GM06990 (cell line): ENCODE measurements at places on chromosomes 1 and 21.

GRCh38 chr21:34881839-34882371 lies 167.2 kb downstream of the RUNX1 start:
- no peak for DNase-seq

- no peak for DNase-seq
Observed at GRCh38 chr1:167542109-167543032, 11.2 kb downstream of the CREG1 start.

- no peak for DNase-seq
Observed at GRCh38 chr1:198597690-198598430, 41.0 kb upstream of the PTPRC start.

DNA sequence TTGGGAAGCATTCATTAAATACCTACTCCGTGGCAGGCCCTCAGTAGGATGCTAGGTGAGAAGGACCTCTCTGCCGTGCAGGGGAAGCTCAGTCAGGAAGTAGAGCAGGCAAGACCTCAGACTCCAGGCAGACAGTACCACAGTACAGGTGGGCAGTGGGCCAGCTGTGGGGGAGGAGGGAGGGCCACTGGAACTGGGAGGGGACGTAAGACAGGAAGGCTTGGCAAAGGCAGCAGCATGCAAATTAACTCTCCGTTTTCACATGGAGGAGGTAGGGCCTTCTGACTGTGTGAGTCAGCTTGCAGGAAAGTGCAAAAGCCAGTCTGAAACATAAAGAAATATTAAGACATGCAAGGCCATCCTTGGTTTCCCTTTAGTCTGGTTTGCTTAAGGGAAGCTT lies 157.7 kb downstream of the TRIM33 start:
- peak; percentile 29 for DNase-seq

- no peak for DNase-seq
Observed at GRCh38 chr1:228093050-228093906, 9.8 kb downstream of the C1orf35 start.

DNA sequence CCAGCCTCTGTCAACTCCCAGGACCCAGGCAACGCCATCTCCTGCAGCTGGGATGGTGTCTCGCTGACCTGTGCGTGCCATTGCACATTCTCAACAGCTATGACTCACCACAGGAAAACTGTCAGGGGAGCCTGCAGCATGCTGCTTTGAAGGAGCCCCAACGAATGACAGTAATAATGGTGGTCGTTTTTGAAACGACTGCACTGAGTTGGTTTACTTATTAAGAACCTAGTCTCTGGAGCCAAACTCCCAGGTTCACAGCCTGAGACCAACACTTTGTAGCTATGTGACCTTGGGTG lies 21.6 kb downstream of the TCEA3 start:
- no peak for DNase-seq

DNA sequence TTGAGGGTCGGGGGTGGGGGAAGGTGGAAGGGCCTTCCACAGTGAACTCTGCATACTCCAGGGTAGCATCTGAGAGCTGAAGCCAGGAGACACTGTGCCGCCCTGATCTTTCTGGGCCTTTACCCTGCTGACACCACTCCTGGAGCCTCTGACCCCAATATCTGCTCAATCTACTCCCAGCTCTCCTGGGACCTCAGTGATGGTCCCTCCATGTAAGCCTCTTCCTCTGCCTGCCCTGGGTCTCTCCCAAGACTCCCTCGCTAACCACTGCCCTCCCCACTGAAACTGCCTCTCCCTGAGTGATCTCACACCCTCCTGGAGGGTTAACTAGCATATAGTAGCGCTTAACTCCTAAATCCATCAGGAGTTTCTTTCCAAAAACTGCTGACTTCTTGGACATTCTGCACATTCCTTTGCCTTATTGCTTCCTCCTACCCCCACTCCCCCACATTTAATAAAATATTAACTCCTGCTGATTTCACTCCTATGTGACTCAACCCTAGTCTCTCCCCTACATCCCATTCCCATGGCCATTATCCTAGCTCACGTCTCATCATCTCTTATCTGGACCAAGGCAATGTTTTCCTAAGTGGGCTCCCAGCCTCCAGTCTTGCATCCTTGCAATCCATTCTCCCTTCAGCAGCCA lies 145.6 kb downstream of the HMGB4 start:
- no peak for DNase-seq

DNA sequence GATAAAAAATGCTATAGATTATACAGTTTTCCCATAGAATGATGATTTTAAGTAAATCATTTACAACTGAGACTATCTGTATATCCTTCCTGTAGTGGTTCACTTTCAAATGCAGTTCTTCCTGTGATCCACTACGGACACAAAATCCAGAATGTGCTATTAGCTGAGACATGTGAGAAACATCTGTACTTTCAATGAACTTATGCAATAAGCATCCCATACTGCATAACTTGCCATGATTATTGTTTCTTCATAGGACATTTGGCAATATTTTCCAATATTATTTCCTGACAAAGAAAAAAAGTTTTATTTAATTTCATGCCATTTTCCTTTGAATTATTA lies 83.5 kb upstream of the PRDX6 start:
- DNase-seq: no peak

- DNase-seq: no peak
Observed at GRCh38 chr1:109804660-109805059, 40.9 kb upstream of the EPS8L3 start.

- no peak for DNase-seq
Observed at GRCh38 chr1:177274687-177275211, 104.0 kb downstream of the BRINP2 start.

DNA sequence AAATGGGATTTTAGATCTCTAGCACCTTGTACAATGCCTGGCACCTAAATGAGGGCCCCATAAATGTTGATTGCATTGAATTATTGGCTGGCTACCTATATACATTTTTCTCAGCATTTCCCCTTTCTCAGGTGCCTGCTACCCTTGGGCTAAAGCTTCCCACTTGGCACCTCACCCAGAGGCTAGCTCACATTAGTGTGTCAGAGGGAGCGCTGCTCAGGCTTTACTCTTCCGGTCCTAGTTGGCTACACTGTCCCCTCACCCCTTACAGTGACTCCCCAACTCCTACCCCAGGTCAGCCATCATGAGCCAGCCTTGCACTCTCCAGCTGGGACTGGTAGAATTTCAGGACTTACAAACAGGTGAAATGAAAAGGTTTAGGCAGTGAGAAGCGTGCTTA lies 9.5 kb downstream of the TRAF5 start:
- no peak for DNase-seq

GRCh38 chr21:41433566-41433965 lies 7.5 kb downstream of the MX1 start:
- no peak for DNase-seq

GRCh38 chr1:21435646-21436487 lies 4.1 kb upstream of the NBPF3 start:
- DNase-seq: no peak

GRCh38 chr1:56137521-56138505 lies 441.6 kb downstream of the PLPP3 start:
- DNase-seq: no peak

- DNase-seq: no peak
Observed at GRCh38 chr1:21666576-21667320, 2.4 kb downstream of the RAP1GAP start.

DNA sequence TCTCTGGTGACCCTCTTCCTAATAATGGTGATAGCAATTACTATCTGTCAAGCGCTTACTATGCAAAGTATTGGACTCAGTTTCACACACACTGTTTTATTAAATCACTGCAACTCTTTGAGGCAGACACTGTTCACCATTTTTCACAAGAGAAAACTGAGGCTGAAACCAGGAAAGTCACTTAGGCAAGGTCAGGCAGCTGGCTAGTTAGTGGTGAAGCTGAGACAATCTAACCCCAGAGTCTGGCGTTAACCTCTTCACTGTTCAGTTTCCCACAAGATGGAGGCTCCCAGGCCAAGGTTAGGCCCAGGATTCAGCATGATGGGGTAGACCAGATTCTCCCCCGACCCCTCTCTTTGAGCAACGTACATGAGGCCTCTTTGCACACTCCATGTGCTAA lies 4.8 kb upstream of the GJA8 start:
- no peak for DNase-seq

DNA sequence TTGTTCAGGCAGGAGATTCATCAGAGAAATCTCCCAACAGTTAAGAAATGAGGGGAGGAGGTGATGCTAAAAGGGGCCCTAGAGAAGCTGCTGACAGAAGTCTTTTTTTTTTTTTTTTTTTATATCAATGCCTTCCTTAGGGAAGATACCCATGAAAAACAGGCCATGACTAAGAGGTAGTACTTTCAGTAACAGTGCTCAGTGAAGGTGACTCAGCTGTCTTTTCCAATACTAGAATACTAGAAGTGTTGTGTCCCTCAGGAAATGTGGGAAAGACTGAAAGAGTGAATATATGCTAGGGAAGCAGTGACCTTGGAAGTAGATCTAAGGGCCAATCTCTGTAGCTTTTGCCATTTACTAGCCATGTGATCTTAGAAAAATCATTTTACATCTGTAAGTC lies 52.4 kb upstream of the SLFNL1 start:
- DNase-seq: no peak

DNA sequence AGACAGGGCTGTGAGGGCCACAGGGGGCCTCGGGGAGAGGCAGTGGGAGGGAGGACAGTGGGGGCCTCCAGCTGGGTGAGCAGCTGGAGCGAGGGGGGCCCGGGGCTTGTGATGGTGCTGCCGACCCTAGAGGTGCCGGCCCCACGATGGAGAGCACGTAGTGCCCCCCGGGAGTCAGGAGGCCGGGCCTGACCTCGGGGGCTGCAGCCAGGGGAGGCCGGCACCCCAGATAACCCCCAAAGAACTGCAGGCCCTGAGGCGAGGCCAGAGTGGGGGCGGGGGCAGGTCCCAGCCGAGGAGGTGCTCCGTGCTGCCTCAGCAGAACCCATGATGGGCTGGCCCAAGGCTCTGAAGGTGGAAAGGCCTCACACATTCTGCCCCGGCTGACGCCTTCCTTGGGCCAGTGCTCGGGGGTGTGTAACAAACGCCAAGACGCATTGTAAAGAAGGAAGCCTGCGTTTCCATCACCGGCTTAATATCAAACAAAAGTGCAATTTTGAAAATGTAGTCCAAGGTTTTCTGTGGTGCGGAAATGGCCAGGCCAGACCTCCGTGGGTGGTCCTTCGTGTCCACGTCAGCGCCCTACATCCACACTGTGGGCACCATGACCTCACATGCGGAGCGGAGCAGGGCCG lies 55.2 kb downstream of the COL6A1 start:
- no peak for DNase-seq

DNA sequence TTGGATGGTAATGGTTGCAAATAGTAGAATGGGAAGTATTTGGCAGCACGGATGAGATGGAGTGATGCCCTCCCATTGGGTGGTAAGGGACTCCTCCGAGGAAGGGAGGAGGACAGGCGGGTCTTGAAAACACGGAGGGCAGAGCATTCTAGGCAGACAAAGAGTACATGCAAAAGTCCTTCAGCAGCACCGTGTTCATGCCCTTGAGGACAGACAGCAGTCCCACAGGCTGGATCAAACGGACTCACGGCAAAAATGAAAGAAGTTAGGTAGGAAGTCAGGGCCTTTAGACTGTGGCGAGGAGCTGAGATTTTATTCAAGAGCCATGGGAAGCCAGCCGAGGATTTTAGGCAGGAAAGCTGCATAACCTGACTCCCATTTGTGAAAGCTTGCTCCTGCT lies 253.9 kb downstream of the RHOU start:
- DNase-seq: no peak

GRCh38 chr1:204478172-204478899 lies 16.3 kb downstream of the PIK3C2B start:
- DNase-seq: no peak

- DNase-seq: no peak
Observed at GRCh38 chr1:83698644-83699043, 300.3 kb downstream of the TTLL7 start.

GRCh38 chr1:114510274-114511031 lies 550 bp downstream of the TRIM33 start:
- no peak for DNase-seq

GRCh38 chr1:179910934-179911333 lies 28.8 kb downstream of the TOR1AIP1 start:
- DNase-seq: no peak

DNA sequence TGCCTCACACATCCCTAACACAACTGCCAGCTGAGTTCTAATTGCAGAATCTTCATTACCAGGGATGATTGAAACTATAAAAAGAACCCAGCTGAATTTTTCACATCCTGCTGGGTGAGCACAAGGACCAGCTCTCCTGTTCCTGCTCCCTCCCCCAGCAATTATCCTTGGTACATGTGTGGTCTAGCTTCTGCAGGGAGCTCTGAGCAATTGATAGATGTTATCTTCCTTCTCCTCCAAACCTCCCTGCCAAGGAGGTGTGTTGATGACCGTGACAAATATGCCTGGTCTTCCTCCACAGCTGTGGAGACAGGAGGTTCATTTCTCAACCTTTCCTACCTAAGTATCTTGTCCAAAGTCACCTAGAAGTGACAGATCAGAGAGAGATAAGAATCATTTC lies 65.3 kb upstream of the MAN1A2 start:
- no peak for DNase-seq

- peak; percentile 62 for DNase-seq
Observed at GRCh38 chr1:234731569-234732085, 121.6 kb upstream of the IRF2BP2 start.

GRCh38 chr1:36773827-36774541 lies 260.3 kb downstream of the GRIK3 start:
- no peak for DNase-seq

DNA sequence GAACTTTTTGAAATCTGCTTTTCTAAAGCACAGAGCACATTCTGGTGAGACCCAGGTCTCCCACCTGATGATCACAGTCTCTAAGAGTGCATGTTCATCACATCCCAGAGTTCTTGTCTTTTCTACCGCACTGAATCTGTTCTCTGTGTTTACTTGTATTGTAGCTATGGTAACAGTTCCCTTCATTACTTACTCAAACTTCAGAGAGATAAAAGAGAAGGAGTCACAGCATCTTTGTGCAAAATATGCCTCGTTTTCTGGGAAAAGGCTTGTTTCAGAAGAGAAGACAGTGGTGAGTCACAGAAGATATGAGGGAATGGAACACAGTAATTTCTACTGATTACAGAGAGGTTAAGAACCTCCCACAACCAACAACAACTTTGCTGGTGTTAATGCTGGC lies 580.6 kb downstream of the PLA2G4A start:
- DNase-seq: no peak

DNA sequence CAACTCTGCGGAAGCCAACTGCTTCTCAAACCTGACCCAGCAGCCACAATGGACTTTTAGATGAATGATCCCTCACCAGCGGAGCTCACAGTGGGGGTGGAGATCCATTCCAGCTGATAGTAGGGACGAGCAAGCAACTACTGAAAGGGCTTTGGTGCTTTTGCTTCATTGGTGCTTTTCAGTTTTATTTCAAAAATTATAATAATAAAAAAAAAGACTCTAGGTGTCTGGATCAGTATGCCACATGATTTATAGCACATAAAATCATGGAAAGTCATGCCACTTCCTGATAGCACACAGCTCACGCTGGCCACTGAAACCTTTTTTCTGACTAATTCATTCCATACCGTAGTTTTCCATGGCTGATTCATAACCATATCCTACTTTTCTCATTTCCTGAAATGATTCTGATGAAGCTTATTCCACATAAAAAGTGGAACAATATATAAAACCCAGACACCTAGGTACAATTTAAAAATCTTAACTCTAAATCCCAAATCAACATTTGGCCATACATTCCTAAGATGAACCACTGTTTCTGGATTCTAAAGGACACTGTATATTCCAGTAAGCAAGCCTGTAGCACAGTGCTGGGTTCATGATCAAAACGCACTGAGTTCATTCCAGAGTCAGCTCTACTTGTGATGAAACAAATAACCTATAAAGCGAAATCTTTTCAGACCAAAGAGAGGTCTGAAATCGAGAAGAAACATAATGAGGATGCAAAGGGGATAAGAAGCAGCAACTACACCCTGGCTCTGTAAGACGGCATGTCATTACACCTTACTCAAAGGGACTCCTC lies 41.3 kb upstream of the KCNE1 start:
- DNase-seq: no peak

GRCh38 chr1:244836584-244836983 lies 1.1 kb downstream of the COX20 start:
- no peak for DNase-seq
